Epithelial cell of prostate (primary cell): ENCODE measurements at places on chromosomes 11 and 22.

DNA sequence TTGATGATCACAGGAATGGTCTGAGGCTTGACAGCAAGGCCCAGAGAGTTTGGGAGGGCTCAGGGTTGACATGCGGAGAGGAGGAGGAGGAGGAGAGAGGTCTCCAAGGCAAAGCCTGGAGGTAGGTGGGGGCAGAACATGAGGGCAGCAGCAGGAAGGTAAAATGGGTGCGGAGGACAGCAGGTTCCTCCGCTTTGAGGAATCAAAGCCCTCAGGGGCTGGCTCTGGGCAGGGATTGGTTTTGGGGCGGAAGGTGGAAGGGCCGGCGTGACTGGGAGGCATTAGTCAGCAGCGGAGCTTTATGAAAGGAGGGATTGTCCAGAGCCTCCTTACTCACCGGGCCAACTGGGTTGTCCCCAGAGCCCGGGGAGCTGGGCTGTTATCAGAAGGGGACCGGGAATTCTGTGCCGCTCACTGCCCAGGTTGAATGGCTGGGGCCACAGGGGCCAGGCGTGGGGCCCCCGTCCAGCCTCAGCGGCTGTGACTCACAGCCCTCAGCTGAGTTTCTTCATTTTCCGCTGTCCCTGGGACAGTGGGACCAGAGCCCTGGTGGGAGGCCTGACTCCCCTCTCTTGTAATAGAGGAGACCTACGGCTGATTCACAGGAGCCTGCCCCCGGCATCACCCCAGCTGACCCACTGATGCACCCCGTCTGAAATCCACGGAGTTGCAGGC is 36.2 kb downstream of the LIF start:
- DNase-seq, result peak; percentile 83

GRCh38 chr11:115425250-115425649 is 79.0 kb downstream of the CADM1 start:
- DNase-seq, result no peak

- no peak for DNase-seq
Measured at GRCh38 chr11:16613262-16613511, 125.3 kb upstream of the C11orf58 start.

DNA sequence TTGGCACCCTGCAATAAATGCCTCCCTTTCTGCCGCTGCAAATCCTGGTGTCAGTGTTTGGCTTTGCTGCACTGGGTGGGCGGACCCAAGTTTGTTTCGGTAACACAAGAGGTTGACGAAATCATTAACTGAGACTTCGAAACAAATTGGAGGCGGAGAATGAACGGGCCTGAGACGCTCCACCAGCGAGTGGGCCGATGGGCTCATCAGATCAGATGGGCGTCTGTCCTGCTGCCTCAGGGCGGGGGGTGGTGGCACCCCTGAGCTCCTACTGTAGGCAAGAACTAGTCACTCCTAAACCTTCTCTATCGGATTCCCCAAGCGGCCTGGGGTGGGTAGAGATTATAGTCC is 918 bp upstream of the CAPN5 start:
- no peak for DNase-seq

GRCh38 chr11:117552626-117553025 is 225.0 kb downstream of the CEP164 start:
- no peak for DNase-seq

- DNase-seq, result no peak
Measured at GRCh38 chr11:36492724-36493304, 17.3 kb downstream of the TRAF6 start.

- no peak for DNase-seq
Measured at GRCh38 chr22:35314161-35314942, 14.7 kb downstream of the TOM1 start.

- no peak for DNase-seq
Measured at GRCh38 chr11:28400331-28401100, 292.3 kb downstream of the METTL15 start.

DNA sequence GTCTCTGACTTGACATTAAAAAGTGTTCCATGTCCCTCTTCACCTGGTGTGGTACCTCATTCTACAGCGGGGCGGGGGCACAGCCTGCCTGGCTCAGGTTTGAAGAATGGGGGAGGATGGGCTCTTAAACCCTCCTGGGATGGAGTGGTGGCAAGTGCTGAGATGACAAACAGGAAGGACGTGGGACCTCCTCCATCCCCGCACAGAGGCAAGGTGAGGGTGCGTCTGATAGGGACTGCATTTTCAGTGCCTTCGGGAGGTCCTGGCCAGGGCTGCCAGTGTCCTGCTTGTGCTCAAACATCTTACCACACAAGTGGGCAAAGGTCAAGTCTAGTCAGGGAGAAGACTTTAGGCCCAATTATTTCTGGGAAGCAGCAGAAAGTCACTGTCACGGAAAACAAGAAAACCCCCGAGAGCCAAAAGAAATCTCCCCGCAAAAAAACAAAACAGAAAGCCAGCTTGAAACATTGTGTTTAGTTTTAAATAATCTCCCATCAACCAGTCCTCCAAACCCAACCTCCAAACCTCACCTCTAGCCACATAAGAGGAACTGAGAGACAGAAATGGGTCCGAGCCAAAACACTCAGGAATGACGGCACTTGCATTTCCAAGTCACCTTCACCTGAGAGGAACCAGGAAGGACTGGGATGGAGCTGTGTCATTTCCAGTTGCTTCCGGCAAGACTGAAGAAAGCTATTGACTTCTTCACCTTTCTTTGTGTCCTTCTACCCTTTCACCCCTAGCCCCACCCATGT is 966.5 kb downstream of the NTM start:
- no peak for DNase-seq

DNA sequence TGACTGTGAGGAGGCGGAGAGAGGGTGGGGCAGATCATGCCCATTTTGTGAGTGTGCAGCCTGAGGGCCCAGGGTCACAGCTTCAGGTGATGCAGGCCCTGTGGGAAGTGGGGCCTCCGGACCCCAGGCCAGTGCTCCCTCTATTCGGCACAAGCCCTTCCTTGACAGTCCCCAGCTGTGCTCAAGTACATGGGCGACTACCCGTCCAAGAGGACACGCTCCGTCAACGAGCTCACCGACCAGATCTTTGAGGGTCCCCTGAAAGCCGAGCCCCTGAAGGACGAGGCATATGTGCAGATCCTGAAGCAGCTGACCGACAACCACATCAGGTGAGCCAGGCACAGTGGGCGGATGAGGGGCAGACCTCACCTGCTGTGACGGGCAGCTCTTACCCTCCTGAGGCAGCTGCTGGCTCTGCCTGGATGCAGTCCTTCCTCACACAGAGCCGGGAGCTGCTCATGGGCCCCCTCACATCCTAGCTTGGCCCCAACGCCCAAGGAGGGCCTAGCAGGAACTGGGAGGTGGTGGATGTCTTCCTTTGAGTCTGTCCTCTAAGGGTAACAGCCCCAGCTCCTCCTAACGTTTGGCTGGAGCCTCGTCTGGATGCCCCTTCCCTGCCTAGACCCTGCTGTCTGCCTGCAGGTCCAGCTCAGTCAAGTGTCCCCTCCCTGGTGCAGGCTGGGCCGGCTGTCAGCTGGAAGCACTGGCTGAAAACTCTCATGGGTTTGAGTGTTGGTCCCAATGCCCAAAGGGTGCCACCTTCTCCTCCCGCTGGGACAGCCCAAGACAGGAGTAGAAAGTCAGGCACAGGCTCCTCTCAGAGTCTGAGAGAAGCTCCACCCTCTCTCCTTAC is 76.1 kb downstream of the MYO7A start:
- no peak for DNase-seq

GRCh38 chr11:22957786-22958185 is 97.5 kb upstream of the CCDC179 start:
- DNase-seq, result no peak

DNA sequence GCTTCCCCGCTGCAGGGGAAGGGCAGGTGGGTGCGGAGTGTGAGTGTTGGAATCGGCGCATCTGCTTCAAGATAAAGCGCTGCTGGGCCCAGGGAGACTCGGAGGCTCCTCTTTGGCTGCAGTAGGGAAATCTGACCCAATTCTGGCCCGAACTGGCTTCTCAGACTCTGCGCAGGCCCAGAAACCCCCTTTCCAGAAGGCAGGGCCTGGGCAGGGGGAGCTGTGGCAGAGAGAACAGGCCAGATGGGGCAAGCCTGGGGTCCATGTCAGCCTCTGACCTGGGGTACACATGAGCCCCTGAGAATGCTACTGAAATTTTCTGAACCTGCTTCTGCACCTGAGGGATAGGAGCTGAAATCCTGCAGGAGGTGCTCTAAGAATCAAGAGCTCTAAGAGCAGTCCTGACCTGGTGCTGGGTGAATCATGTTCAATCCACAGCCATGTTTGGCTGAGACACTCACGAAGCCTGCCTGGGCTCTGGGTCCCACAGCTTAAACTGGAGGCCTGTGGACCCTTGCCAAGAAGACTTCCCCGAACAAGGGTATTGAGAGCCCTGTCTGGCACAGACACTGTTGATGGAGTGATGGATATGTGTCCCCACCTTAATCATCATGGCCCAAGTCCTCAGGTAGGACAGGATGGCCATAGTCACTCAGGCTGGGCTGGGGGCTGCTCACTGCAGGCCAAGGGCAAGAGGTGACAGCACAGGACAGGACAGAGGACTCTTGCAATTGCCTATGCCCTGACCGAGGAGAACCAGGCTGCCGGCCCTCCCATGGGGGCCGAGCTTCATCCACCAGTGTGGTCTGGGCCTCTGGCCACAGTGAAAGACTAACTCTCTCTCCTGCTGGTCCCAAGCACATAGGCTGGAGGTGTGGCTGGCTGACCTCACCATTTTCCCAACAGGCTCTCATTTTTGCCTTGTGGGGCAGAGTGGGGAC is 6.9 kb downstream of the RAB3IL1 start:
- DNase-seq, result no peak

DNA sequence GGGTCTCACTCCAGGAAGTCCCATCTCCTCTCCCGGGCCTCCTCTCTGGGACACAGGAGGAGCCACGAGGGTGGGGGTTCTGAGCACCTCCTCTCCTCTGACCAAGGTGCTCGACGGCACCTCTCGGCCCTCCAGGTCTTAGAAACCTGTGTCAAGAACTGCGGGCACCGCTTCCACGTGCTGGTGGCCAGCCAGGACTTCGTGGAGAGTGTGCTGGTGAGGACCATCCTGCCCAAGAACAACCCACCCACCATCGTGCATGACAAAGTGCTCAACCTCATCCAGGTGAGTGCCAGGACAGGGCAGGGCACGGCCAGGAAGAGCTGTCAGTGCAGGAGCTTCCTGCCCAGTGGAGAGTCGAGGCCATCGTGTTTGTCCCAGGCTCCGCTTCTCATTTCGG is 23.2 kb downstream of the TOM1 start:
- DNase-seq, result no peak

- DNase-seq, result no peak
Measured at GRCh38 chr11:133222425-133223330, 309.6 kb downstream of the OPCML start.

DNA sequence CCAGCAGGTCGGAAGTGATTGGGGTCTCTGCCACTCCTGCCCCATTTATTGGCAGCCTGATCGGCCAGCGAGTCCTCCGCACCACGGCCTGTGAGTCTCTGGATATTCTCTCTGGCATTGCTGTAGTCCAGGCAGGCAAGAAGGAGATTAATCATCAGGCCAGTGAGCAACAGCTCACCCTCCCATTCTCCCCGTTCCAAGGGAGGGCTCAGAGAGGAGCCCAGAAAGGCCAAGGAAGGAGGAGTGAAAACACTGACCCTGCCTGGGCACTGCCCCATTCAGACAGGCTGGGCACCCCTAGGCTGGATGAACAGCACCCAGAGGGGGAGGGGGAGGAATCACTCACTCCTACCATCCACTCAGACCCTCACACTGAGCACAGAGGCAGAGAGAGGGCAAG is 3.1 kb downstream of the SAA2 start:
- no peak for DNase-seq
